Testis (tissue), 5 donors: ENCODE measurements at places on chromosomes 11 and 22. TPM values are rescaled to one million over a fixed set of nuclear protein-coding genes. Genes with fewer than 3 reads are reported as not detected.

DNA sequence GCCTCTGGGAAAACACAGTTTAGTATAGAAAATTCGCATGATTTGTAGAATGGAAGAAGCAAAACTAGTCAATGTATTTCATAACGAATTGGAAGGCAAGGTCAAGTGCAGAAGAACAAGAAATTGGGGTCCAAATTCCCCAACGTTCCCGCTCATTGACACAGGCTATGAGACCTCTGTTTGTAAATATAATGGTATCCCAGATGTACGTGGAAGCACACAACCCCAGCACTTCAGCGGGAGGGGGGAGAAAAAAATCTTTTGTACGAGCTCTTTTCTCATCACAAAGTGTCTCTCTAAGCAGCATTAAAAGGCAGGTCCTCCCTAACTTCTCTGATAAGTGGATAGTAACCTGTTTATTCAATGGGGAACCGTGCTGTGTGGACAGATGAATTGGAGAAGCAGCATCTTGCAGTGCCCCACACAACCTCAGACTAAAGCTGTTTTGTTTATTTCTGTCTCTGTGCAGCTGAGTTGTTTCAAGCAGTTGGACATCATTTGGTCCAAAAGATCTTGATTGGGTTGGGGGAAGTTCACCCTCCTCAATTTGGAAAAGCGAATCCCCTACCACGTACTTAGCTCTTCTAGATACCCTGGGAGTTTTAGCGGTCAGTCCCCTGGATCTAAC lies 1.1 kb upstream of the GAB2 start:
- DNase-seq, result no peak

GRCh38 chr11:119772641-119773415 lies 43.8 kb upstream of the NECTIN1 start:
- no peak for DNase-seq

DNA sequence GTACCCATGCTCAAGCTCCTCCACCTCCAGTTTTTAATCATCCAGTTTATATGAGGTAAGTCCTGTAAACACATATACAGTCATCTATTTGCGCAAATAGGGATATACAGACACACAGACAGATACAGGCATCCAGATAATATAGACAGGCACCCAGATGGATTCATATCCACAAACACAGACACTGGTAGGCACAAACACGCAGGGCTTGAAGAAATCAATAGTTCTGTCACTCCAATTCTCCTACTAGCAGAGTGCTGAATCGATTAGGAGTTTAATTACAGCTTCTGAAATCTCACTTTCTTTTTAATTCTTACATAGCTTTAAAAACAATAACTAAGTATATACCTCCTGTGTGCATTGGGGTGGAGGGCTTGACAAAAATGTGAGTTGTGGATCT lies 56.0 kb downstream of the INSC start:
- DNase-seq, result no peak

DNA sequence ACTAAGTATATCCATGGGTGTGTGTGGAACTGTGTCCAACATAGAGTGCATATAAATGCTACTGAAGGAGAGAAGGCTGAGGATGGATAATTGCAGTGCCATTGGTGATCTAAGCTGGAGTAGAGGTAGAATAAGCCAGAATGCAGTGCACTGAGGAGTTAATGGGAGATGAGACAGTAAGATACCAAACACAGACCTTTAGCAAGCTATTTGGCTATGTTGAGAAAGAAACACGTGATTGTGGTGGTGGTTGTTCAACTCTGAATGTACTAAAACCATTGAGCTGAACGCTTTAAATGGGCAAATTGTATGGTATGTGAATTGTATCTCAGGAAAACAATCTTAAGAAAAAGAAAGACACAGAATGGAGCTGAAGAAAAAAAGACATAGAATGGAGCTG lies 22.8 kb downstream of the JAML start:
- no peak for DNase-seq

GRCh38 chr11:86443415-86443814 lies 68.7 kb downstream of the CCDC81 start:
- DNase-seq, result no peak

DNA sequence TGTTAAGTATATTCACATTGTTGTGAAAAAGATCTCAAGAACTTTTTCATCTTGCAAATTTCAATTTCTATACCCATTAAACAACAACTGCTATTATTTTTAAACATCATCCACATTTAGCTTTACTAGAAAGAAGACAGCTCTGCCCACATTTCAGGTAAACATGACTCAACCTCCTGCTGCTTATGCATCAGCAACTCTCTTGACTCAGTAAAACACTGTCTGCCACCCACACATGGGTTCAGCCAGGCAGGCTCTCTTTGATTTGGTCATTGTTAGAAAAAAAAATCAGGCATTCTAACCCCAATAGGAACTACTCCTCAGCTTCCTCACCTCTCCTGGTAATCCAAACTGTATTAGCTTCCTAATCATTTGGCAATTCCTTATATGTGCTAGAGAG lies 5.1 kb upstream of the ENDOD1 start:
- no peak for DNase-seq

DNA sequence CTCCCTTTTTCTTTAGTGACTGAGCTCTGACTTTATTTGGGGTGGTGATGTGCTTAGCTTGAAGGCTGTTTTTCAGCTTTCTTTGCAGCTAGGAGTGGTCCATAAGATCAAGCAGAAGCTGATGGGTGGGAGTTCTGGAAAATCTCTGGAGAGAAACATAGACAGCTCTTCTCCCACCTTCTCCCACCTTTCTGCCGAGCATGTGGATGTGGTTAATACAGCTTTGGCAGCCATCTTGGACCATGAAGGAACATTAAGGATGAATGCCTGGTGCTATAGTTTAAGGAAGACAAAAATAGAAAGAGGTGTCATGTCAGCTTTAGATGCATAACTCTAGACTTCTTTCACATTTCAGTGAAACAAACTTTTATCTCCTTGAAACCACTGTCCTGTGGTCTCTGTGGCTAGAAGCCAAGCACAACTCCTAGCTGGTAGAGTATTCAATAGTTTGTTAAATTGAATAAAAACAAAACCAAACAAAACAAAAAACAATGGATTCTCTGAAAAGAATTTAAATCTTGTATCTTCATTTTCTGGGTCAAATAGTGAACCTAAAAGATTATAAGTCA lies 203.6 kb upstream of the SESN3 start:
- no peak for DNase-seq

DNA sequence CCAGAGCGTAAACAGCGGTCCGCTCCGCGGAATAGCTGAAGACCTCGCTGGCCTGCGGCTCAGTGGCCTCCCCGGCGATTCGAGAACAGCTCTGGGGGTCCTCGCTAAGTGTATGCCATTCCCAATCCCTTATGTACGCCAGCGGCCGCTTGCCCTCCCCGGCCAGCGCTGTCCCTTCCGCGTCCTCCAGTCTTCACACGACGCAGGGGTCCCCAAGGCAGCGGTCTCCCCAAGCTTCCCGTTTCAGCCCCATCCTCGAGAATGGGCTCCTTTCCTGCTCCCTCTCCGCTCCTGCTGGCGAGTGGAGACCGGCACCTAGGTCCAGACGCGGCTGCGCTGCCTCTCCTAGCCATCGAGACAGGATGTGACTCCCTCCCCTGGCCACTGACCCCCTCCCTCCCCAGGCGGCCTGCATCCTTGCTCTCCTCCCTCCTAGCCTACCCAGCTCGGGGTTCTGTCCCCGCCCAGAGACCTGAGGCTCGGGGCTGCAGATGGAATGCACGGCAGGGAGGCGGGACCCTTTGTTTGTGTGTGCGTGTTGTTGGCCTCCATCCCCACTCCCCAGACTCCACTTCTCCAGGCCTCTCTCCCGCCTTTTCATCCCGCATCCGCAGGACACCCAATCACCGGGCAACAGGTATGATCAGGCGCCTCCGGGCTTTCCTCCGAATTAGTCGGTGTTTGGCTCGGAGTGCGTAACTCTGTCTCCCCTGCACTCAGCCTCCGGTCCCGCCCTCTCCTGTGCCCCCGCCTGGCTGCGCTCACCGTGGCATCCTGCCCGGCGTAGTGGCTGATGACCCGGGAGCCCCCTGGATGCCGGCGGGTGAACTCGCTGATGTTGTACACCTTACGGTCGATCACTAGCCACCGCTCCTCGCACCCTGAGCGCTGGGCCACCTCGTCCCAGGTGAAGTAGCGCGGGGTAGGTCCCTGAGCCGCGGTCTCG lies 740 bp downstream of the FADS1 start:
- peak; percentile 62 for DNase-seq

DNA sequence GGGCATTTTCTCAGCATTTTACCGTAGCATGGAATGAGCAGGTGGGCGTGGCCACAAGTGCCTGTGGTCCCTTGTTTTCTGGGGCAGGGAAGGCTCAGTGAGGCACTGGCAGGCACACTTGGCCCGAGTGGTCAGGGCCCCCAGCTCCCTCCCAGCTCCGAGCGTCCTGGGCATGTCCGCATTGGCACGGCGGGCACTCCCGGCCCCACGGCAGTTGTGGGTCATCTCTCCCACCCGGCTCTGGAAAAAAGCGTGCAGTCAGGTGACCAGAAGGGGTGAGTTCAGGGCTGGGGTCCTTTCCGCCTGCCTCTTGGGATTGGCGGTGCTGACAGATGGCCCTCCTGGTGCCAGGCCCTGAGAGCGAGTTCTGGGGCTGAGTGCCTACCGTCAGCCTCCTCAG lies 55.8 kb downstream of the GRAMD4 start:
- DNase-seq, result no peak

DNA sequence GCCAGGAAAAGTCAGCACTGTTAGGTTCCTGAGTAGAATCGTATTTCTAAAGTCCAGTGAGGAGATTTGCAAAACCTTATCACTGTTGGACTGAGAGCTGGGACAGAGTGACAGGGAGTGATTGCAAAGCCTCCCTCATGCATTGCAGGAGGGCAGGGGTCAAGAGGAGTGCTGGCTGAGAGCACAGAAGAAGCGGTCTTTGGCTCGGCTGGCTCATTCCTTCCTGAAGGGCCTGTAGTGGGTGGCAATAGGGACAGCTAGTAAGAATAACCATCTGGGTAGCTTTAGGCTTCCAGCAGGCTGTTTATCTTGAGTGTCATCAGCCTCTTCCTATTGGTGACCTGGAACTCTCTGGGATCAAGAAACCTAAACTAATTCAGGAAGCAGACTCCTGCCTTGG lies 53.4 kb downstream of the CD44 start:
- peak; percentile 19 for DNase-seq

GRCh38 chr11:4511282-4512245 lies 29.1 kb downstream of the OR52K1 start:
- DNase-seq, result no peak

GRCh38 chr11:13929395-13929891 lies 33.1 kb upstream of the SPON1 start:
- no peak for DNase-seq

GRCh38 chr22:26035523-26035922 lies 133.7 kb upstream of the SEZ6L start:
- no peak for DNase-seq

DNA sequence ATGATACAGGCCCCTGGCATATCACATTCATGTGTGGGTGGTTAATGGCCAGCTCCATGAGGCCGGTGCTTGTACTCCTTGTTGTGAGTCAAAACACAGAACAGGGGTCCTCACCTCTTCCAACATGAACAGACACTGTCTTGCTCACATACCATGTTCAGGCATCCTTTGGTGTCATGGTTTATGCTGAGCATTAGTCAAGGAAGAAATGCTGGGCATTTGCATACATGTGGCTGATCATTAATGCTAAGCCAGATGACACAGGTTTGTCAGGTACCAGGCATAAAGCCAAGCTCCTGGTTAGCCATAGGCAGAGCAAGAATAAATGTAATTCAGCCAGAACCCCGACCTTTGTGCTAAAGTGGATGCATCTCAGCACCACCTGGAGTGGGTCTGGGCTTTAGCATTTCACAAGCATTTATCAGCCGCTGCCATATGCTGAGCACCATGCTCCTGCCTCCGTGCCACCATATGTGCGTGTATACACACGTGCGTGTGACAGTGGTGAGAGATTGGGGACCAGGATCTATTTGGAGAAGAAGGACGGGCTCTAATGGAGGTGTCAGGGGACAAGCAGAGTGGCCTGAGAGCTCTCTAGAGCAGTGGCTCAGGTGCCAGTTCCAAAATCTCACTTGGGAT lies 55.0 kb downstream of the MICAL2 start:
- DNase-seq, result no peak

- no peak for DNase-seq
These were observed 9.7 kb downstream of the INCENP start for GRCh38 chr11:62133328-62134065.

GRCh38 chr22:38924347-38924952 lies 33.0 kb upstream of the APOBEC3A start:
- DNase-seq, result peak; percentile 76

- DNase-seq, result no peak
These were observed 14.6 kb upstream of the SGSM1 start for GRCh38 chr22:24791362-24791761.

- DNase-seq, result peak; percentile 59
These were observed 19.1 kb upstream of the OOSP1 start for GRCh38 chr11:59918987-59919589.

DNA sequence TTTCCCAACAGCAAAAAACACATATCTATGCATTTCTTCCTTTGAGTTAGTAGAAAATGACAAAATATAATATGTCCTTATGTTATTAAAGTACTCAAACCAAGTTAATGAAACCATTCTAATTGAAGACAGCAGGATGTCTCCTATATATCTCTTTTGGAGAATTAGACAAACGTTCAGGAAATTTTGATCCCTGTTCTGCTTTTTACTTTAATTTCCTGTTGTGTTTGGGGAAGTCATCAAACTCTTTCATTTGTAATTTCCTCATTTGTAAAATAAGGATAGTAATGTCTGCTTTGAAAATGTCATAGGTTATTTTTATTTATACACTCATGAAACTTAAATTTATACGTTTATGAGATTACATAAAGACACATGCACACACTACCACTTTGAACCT lies 281.8 kb upstream of the ANO5 start:
- no peak for DNase-seq

DNA sequence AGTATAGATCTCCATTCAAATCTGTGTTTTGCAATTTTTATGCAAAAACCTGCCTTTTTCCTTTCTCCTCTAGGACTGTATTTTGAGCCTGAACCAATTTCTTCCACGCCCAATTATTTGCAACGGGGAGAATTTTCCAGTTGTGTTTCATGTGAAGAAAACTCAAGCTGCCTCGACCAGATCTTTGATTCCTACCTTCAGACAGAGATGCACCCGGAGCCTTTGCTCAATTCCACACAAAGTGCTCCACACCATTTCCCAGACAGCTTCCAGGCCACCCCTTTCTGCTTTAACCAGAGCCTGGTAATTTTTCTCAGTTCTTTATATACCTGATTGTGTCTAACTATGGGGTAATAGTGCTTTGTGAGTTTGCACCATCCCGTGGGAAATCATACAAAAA lies 8.0 kb downstream of the POU2AF3 start:
- no peak for DNase-seq

DNA sequence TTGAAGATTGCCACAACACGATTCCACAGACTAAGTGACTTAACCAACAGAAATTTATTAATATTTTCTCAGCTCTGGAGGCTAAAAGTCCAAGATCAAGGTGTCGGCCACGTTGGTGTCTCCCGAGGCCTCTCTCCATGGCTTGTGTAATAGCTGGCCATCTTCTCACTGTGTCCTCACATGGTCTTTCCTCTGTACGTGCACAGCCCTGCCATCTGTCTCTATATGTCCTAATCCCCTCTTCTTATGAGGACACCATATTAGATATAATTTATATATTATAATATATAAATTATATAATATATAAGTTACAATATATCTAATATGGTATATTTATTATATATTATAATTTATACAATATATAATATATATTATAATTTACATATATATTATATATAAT lies 25.1 kb upstream of the SCGB1A1 start:
- no peak for DNase-seq

GRCh38 chr11:113896156-113896879 lies 8.3 kb upstream of the HTR3B start:
- peak; percentile 66 for DNase-seq

Gene FXYD6
- total RNA-seq, result 439 TPM

Gene HEPN1
- total RNA-seq, result not detected

Gene SOX10
- total RNA-seq, result 5.0 TPM

Gene INPP5J
- 17.2 TPM for total RNA-seq

Gene SEZ6L
- 0.71 TPM for total RNA-seq

Gene UPB1
- 11.5 TPM for total RNA-seq

Gene APOA4
- total RNA-seq, result not detected
